ENCODE measurements at places on chromosomes 6 and 20.

DNA sequence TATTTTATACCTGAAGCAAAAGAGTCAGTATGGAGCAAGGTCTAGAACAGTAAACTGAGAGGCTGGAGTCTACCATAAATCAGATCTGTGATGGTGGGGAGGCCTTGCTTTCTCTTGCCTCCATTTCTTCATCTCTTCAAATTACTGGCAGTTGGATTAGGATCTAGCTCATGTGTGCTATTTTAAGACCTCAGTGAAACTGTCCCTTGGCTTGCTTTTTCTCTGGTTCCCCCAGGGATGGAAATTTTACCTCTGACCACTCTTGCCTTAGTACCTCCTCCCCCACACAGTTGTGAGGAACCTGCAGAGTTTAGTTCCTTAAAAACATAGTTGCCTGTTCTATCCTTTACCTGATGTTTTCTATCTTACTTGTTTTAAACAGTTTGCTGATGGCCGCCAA lies 8.5 kb downstream of the TMEM14B start:
- peaks cover 85% of the 10 kb centered on the region for H3K36me3 ChIP-seq
- H3K4me3 ChIP-seq = no peak overlapping the region
- no peak overlapping the region for H3K27ac ChIP-seq
- H3K4me1 ChIP-seq = peaks cover 7% of the 10 kb centered on the region
- H3K27me3 ChIP-seq = no peaks in the 10 kb centered on the region

DNA sequence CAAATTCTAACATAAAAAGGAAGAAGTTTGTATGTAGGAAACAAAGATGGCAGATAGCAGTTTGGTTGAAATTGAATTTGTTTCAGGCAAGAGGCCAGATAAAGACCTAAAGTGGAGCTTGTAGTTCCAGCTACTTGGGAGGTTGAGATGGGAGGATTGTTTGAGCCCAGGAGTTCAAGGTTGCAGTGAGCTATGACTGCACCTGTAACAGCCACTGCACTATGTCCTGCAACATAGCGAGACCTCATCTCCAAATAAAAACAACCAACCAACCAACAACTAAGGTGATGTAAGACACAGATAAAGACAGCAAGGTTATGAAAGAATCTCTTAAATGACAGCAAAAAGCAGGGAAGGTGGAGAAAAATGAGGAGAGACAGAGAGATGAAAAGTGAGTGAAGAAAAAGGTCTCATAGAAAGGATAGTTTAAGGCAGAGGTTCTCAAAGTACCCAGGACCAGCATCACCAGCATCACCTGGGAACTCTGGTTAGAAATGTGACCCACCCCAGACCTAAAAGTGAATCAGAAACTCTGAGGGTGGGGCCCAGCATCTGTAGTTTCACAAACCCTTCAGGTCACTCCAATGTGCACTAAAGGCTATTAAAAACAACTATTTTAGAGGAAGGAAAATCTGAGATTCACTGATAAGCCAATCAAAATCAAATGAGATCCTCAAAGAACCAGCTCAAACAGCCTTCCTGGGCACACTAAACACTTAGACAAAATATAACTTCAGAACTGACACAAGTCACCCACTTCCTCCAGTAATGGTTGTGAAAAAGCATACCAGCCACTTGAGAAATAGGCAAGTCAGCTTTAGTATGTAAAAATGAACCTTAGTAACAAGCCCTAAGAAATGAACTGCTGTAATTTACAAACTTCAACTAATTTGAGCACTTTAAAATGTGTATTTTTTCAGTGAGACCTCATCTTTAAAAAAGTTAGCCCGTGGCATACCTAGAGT lies 57.6 kb downstream of the FAM184A start:
- no peaks in the 10 kb centered on the region for H3K27me3 ChIP-seq
- peaks cover 22% of the 10 kb centered on the region for H3K4me1 ChIP-seq

GRCh38 chr20:58585753-58586540 lies 65.1 kb upstream of the STX16 start:
- no peak overlapping the region for H3K4me3 ChIP-seq
- H3K4me1 ChIP-seq = peaks cover 56% of the 10 kb centered on the region
- H3K27me3 ChIP-seq = peaks cover 45% of the 10 kb centered on the region
- H3K36me3 ChIP-seq = no peaks in the 10 kb centered on the region
- no peak for DNase-seq

DNA sequence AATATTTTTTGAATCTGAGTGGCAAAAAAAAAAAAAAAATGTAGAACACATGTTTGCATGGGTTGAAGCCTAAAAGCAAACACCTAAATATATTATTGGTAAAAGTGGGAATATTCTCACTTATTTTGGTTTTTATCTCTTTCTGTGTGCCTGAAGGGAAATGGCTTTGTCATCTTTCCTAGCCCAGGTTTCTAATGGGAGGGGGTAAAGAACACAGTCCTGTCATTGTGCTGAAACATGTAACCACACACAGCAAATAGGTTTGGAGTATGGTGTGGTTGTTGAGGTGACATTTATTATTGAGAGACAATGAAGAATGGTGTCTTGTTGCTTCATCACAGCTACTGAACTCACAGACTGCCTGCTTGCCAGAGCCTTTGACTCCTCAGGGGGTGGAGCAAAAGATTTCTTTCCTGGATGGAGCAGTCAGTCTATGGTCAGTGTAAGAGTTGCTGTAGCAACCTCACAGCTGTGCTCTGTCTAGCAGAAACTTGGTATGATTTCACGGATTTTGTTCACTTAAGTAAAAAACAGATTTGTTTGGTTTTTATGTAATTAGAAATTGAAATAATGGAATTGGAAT lies 70.2 kb downstream of the CEP57L1 start:
- H3K27ac ChIP-seq = no peak overlapping the region
- H3K4me3 ChIP-seq = no peak overlapping the region
- H3K27me3 ChIP-seq = no peaks in the 10 kb centered on the region
- H3K36me3 ChIP-seq = no peaks in the 10 kb centered on the region
- peaks cover 16% of the 10 kb centered on the region for H3K4me1 ChIP-seq

DNA sequence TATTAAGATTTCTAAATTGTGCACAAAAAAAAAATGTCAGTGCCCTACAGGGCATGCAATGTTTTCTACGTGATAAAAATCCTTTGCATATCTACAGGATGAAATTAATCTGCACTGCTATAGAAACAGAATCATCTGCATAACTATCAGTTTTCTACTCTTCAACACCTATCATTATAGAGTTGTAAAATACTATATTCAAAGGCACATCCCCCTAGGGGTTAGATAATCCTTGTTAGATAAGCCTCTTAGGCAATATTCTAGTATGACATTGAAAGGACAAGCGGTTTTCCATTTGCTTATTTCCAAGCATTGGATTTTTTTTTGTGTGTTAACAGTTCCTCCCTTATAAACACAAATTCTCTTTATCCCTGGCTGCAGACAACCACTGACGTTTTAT lies 98.7 kb upstream of the LAMA2 start:
- H3K27me3 ChIP-seq = no peaks in the 10 kb centered on the region
- H3K4me1 ChIP-seq = no peaks in the 10 kb centered on the region
- DNase-seq = no peak
- H3K27ac ChIP-seq = no peak overlapping the region
- no peak overlapping the region for H3K4me3 ChIP-seq

DNA sequence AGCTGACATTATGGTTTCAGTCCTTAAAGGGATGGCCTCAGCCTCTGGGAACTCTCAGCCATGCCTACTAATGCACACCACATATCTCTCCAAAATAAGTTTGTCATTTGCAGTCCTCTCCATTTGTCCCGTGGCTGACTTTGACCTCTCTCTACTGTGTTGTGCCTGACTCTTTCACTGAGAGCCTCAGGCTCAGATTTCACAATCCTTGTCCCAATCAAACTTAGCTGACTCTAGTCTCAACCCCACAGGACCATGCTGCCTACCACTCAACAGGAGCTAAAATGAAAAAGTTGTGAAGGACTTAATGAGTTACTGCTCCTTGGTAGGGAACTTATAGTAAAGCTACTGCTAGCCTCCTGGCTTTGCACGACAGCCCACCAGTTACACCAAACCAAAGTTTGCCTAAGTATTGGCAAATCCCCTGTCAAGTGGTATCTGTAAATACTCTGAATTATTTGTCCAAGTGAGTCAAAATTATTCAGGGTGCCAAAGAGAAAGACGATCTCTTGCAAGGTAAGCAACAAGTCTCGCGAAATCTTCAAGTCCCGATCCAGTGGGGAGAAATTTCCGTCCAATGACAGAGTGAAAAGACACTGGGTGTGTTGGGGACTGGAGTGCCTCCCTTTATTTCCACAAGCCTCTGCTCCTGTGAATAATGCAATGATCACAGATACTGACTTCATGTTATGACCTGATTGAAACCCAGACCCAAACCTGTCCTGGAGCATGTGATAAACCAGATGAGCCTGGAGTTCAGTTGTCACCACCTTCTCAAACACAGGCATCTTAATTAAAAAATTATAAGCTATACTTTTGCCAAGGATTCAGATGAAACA lies 124.4 kb upstream of the FOXQ1 start:
- no peak overlapping the region for H3K27ac ChIP-seq
- H3K27me3 ChIP-seq = peaks cover 3% of the 10 kb centered on the region
- no peak for DNase-seq

GRCh38 chr20:2986466-2986865 lies 57.0 kb upstream of the GNRH2 start:
- no peaks in the 10 kb centered on the region for H3K4me1 ChIP-seq
- H3K27ac ChIP-seq = peak overlapping the region; percentile 14
- H3K4me3 ChIP-seq = no peak overlapping the region
- no peaks in the 10 kb centered on the region for H3K27me3 ChIP-seq
- peaks cover 35% of the 10 kb centered on the region for H3K36me3 ChIP-seq
- no peak for DNase-seq

DNA sequence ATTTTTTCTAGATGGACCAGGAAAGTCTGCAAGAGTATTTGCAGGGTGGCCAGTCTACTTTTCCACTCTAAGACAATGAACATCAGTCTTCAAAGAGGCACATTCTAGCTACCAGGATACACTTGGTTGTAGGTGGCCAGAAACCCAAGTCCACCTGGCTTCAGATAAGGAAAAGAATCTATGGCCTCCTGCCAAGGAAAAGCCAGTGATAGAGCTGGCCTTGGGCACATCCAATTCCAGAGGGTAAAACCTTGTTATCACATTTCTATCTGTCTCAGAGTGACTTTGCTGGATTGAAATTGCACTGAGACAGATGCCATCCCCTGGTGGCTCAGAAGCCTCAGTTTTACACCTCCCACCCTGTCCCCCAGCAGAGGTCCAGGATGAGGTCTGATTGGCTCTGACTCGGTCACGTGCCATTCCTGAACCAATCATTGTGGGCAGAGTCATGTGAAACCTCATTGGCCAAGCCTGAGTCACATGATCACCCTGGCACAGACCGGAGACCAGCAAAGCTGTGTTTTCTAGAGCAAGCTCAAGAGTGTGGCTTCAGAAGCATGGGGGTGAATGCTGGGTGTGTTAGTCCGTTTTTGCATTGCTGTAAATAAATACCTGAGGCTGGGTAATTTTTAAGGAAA lies 497.4 kb upstream of the SULF2 start:
- no peak overlapping the region for H3K4me3 ChIP-seq
- H3K4me1 ChIP-seq = peaks cover 42% of the 10 kb centered on the region
- no peaks in the 10 kb centered on the region for H3K36me3 ChIP-seq
- H3K27ac ChIP-seq = no peak overlapping the region

DNA sequence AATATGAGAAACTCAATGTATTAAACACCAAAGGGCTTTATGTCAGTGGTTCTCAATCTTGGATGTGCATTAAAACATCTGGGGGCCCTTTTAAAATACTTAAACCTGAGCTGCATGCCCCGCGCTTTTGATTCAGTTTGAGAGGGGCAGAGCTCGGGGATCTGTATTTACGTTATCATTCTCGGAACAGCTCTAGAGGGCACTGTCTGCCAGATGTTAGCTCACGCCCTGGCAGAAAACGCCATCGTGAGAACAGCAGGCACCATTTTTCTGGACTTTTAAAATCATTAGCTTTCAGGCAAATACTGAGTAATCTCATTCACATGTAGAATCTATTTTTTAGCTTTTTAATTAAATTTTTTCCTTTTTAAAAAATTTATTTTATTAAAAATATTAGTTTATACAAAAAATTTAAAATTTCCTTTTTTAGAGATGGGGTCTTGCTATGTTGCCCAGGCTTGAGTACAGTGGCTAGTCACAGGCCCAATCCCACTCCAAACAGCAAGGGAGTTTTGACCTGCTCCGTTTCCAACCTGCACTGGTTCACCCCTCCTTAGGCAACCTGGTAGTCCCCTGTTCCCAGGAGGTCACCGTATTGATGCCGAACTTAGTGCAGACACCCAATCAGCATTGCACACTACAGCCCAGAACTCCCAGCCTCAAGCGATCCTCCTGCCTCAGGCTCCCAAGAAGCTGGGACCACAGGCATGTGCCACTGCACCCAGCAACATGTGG lies 30.0 kb upstream of the ZNF133 start:
- no peak overlapping the region for H3K27ac ChIP-seq
- peaks cover 3% of the 10 kb centered on the region for H3K27me3 ChIP-seq
- no peak for DNase-seq

GRCh38 chr6:108591040-108591816 lies 30.5 kb downstream of the FOXO3 start:
- peaks cover 93% of the 10 kb centered on the region for H3K4me1 ChIP-seq
- peaks cover 9% of the 10 kb centered on the region for H3K36me3 ChIP-seq
- H3K27ac ChIP-seq = peak overlapping the region; percentile 84
- no peaks in the 10 kb centered on the region for H3K27me3 ChIP-seq
- no peak for DNase-seq
- H3K4me3 ChIP-seq = peak overlapping the region; percentile 29

DNA sequence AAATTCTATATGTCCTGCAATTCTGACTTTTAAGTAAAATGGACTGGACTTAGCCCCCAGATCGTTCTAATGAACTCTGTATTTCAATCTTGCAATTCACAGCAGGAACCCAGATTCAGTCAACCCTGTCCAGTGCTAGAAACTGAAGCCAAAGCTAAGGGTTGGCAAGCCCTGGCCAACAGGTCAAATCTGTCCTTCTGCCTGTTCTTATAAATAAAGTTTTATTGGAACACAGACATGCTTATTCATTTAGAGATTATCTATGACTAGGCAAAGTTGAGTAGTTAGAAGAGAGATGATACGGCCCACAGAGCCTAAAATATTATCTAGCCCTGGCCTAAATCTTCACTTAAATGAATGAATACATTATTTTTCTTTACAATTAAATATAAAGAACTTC lies 339.2 kb upstream of the JARID2 start:
- H3K36me3 ChIP-seq = no peaks in the 10 kb centered on the region
- H3K4me1 ChIP-seq = peaks cover 19% of the 10 kb centered on the region
- H3K4me3 ChIP-seq = no peak overlapping the region
- no peak overlapping the region for H3K27ac ChIP-seq

All from nephron progenitor cell (in vitro differentiated cells).